Omental fat pad (tissue), 4 donors: ENCODE measurements at places on chromosomes 1 and 21.

- no peak for DNase-seq
Observed at GRCh38 chr1:94327001-94327690, 89.8 kb upstream of the ARHGAP29 start.

DNA sequence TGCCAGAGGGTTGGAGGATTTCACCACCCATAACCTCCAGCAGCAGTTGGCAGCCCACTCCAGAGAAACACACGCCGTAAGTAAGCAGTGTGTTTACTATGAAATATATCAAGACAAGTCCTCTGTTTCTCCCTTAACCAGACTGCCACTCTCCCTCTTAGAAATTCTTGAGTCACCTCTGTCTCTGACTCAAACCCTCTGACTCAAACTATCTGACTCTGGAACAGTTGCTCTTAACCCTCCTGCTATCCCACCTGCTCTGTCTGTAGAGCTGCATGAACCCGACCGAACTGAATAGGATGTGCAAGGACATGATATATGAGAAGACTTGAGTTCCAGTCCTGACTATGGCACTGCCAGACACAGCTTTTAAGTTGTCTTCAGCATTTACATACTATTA is 14.1 kb downstream of the INPP5B start:
- DNase-seq, result no peak

DNA sequence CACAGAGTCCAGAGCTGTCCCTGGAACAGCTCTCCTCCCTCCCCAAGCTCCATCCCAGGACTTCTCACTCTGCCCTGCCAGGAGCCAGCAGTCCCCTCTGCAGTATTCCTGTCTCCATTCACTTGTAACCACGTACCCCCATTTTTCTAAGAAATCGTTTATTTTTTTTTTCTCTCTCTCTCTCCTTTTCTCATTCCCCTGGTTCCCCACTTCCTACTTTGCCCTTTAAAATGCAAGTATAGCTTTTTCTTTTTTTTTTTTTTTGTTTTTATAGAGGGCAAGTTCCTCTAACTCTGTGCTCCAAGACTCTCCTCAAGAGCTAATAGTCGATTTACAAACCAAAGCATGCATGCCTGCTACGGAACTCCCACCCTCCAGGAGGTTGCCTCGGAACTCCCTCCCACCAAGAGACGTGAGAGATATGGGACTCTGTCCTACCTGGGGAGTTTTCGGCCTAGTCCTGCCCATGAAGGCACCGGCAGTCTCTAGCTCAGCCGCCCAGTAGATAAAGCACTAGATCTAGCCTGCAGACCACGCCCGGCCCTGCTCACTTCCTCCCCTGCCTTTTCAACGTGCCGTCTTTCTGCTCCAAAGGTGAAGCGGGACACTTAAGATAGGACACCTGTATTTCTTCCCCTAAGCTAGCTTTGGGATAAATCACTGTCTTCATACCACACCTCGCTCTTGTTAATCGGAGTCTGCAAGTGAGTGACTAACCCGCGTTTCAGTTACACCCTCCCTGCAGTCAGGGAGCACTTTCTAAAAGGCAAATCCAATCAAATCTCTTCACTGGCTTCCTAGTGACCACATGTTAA is 27.7 kb downstream of the TNFRSF9 start:
- DNase-seq, result no peak

DNA sequence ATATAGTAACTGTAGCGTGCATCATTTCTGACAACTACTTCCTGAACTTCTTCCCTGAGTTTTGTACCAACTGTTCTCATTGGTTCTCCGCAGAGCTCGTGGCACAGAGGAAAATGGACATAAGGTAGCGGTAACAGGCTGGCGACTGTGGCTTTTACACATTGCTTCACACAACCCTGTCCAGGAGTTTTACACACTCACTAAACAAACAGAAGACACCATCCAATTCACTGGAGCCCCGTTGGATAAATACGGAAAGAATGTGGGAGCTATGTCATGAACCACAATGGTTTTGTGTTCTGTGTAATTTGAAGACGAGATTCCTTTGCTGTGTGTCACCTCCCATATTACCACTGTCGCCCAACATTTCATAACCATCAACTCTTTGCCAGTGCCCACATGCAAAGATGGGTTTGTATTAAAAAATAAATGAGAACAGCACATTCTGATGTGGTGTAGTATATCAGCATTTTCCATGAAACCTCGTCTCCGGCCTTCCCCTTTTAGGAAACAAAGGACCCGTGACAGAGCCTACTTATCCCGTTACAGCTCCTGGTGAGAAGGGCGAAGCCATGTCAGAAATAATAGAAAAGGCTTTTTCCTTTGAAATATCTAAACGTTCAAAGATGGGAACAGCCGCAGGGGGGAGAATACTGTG is 47.4 kb upstream of the ENAH start:
- no peak for DNase-seq

DNA sequence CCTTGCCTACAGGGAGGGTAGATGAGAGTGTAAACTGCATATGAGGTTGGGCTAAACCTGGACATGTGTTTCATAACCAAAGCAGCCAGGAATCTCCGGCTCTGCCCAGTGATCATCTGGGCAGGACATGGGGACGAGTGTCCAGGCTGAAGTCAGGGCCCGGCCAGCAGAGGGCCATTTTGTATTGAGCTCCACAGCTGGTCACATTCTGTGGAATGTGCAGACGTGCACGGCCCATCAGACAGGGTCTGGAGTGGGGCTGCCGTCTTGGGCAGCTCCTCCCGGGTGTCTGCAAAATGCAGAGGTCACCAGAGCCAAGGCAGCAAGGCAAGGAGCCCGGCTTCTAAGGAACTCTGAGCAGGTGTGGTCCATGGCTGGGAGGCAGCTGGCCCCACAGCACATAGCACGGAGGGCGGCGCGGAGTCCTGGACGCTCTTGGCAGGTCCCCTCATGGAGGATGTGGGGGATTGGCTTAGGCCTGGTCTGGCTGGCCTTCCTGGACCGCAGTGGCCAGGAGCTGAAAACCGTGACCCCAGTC is 6.2 kb downstream of the LRRC3 start:
- no peak for DNase-seq

DNA sequence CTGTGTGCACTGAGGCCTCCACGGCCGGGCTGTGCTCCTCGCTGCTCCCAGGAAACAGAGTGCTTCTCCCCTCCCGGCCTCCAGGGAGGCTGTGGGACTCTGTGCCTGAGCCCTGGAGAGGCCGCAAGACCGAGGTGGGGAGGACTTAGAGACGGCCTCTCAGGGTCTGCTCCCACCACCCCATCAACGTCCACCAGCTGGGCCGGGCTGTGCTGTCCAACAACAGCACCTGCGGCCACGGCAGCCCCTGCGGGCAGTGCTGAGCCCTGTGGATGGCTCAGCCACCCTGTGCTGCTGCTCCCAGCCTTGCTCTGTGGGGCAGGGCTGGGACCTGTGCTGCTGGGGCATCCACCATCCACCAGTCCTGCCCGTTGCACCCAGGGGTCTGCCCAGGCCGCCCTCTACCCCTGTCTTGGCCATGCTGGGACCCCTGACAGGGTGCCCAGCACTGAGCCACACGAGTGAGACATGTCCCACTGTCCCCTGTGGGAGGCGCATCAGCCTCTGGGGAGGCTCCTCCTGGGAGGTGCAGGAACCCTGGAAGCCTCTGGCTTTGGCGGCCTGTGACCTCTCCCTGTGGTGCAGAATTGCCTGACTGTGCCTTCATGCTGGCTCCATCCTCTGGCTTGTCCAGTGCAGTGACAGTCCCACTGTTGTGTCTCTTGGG is 31.2 kb upstream of the LRRC3 start:
- no peak for DNase-seq

DNA sequence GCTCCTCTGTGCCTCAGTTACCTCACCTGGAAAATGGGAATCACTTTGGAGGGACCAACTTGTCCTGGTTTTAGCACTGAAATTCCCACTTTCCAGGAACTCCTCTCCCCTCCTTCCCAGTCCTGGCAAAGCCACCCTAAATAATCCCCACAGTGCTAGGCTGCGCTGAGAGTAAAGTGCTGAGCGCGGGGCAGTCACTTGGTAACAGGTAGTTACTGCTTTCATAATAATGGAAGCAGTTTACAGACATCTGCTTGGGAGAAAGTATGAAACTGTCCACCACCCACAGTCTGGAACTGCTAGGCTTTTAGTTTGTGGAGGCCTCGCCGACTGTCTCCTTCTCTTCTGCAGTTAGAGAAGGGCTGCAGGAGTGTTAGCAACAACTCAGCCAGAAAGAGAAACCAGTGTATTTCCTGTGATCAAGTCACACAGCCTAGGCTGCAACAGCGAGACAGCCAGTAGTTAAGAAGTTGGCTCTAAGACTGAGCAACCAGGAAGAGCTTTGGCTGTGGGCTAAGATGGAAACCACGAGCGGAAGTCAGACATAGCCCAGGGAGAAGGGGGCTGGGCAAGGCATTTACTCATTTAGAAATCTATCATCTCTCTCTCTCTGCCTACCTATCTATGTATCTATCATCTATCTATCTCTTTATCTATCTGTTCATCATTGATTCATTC is 30.8 kb upstream of the ABCG1 start:
- no peak for DNase-seq

DNA sequence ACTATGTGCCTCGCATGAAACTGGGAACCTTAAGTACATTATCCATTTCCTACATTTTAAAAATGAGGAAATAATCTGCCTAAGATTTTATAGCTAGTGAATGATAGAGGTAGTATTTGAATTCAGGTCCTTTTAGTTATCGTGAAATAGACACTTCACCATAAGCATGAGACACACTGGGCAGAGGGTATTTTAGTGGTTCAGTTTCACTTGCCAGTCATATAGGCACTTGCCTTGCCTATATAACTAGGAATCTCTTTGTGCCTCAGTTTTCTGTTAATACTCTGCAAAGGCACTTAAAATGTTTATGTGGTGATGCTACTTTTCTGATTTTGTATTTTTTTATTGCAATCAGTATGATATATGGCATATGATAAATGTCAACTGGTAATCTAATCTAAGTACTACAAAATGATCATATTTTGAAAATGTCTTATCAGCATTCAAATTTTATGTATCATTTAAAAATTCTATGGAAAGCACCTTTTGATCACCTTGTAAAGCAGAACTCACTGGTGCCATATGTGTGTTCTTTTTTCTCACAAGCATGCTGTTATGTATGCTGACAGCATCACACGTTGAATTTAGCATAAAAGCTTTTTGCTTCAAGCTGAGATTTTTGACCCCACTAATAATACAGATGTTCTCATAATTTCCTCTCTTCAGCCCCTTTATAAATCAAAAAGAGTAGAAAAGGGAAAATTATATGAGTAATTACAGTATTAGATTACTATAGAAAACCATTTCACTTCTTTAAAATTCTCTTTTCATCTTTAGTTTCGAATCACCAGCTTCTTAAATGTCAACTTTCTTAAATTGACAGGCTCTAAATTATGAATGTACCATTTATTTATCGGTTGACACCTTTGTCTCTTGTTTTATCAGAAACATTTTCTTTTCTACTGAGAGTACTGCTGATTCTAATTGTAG is 52.6 kb downstream of the RPS6KC1 start:
- no peak for DNase-seq

GRCh38 chr1:38486085-38486484 is 373.5 kb downstream of the RRAGC start:
- no peak for DNase-seq

GRCh38 chr1:9399510-9400424 is 107.1 kb downstream of the SPSB1 start:
- DNase-seq, result no peak

- no peak for DNase-seq
Observed at GRCh38 chr1:26218906-26219494, 15.0 kb upstream of the CEP85 start.

- no peak for DNase-seq
Observed at GRCh38 chr1:40404670-40405462, 31.3 kb downstream of the SMAP2 start.

GRCh38 chr1:59418363-59419144 is 121.7 kb downstream of the FGGY start:
- no peak for DNase-seq
